Glomerular endothelial cell (primary cell): ENCODE measurements at places on chromosomes 2 and 18. TPM values are rescaled to one million over a fixed set of nuclear protein-coding genes. Genes with fewer than 3 reads are reported as not detected.

GRCh38 chr18:3607309-3608098 lies 157.5 kb downstream of the TGIF1 start:
- DNase-seq = no peak

DNA sequence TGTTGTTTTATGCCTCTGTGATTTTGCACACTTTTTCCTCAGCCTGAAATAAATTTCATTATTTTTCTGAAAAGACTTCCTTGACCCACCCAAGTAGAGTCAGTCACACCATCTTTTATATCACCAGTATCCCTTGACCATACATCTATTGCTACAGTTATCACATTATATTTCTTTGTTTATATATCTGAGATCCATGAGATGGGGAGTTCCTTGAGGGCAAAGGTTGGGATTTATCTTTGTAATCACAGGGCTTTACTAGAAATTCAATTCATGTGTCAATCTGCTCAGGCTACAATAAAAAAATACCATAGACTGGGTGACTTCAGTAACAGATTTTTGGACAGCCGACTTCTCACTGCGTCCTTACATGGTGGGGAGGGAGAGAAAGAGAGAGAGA lies 12.8 kb upstream of the RNF138 start:
- no peak for DNase-seq

DNA sequence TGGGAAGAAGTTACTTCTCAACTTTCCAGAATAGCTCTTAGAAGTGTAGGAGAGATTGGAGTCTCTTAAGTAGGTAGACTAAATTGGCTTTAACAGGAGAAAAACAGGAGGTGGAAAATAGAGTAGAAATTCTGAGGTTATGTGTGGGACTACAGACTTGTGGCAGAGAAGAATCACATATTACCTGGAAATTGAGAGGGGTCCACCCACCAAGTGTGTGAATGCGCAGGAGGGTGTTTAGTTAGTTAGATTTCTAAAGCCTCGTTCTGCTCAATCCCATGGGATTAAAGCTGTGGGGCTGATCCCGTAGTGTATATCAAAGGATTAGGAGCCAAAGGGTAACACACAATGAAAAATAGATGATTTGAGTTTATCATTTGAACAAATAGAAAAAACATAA lies 319.1 kb downstream of the TRIB2 start:
- DNase-seq = no peak

GRCh38 chr2:73886357-73886756 lies 6.5 kb upstream of the ACTG2 start:
- DNase-seq = no peak

GRCh38 chr18:68033466-68033865 lies 516.9 kb upstream of the DSEL start:
- DNase-seq = no peak

GRCh38 chr2:166609183-166609959 lies 115.3 kb upstream of the SCN7A start:
- DNase-seq = no peak

RAD51AP2 gene
- total RNA-seq = not detected in 2 replicates

PROKR1 gene
- total RNA-seq = not detected in 2 replicates

SALL3 gene
- total RNA-seq = 0.10 and 0.41 TPM in 2 replicates
